AG04449 (cell line): ENCODE measurements at places on chromosomes 11 and 22.

GRCh38 chr11:79097246-79097875 is 343.5 kb downstream of the TENM4 start:
- no peak for DNase-seq

DNA sequence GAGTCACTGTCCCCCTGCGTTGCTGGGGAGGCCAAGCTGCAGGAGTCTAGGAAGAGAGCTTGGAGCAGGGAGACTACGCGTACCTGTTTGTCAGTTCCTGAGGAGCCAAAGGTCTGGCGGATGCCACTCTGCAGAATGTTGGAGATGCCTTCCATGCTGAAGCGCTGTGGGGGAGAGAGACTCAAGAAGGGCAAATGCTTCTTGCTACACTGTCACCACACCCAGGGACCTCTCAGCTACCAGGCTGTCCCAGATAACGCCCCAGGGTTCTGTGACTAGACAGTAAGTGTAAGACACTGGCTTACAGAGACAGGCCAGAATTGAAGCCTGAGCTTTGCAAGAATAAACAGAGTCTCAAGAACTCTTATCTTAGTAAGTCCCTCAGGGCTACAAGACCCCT is 42.0 kb downstream of the FEZ1 start:
- no peak for DNase-seq

DNA sequence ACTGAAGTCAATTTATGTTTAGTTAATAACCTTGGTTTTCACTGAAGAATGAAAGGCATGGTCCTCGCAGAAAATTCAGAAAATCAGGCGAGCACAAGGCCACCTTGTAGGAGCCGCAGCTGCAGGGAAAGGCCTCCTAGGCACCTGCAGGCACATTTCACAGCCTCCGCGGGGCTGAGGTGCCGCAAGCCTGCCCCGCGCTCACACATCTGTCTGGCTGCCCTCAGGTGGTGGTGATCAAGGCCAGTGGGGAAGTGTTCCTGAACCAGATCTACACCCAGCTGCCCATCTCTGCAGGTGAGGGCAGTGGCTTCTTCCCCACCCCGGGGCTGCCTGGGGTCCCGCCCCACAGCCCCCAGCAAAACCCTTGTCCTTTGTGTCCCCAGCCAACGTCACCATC is 10.5 kb downstream of the MUC5AC start:
- no peak for DNase-seq

GRCh38 chr22:41722496-41722895 is 23.2 kb downstream of the MEI1 start:
- DNase-seq, result no peak

GRCh38 chr22:23089633-23090456 is 19.5 kb downstream of the GNAZ start:
- DNase-seq, result no peak

GRCh38 chr11:125626288-125626950 is 1.5 kb downstream of the CHEK1 start:
- no peak for DNase-seq

- no peak for DNase-seq
These were observed 821 bp downstream of the CELF1 start for GRCh38 chr11:47552056-47552565.

DNA sequence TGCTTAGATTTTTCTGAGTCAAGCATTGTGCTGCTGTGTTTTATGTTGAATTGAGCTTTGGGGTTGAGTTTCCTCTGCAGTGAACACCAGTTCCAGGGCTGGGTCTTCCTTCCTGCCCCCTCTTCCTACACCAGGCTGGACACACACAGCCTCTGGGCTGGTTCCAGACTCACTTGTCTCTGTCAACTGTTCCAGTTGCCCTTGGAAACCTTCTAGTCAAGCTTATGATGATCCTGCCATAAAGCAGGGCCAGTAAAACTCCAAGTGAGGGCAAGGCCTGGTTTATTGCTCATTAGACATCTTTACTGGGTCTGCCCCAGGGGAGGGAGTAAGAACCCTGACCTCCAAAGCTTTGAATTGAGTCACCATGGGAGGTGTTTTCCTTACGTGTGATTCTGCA is 61.1 kb downstream of the KIAA1671 start:
- no peak for DNase-seq

GRCh38 chr11:103961010-103961409 is 75.4 kb upstream of the DDI1 start:
- no peak for DNase-seq

GRCh38 chr11:8593455-8593854 is 573 bp downstream of the STK33 start:
- DNase-seq, result no peak

DNA sequence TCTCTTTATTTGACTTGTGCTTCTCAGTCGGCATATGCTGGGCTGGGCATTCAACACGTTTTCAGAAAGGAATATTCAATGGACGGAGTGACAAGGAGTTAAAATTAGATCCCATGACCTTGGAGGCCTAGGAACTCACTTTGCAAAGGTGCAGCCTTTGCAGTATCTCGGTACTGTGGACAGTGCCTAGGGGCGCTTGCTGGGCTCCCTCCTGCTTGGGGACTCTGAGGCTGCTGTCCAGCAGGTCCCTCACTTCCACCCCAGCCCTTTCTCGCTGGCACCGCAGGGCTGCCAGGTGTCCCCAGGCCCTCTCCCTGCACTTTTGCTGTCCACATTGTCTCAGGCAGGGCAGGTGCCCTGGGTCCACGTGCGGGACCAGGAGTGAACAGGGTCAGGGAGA is 255.5 kb upstream of the B3GAT1 start:
- DNase-seq, result no peak

DNA sequence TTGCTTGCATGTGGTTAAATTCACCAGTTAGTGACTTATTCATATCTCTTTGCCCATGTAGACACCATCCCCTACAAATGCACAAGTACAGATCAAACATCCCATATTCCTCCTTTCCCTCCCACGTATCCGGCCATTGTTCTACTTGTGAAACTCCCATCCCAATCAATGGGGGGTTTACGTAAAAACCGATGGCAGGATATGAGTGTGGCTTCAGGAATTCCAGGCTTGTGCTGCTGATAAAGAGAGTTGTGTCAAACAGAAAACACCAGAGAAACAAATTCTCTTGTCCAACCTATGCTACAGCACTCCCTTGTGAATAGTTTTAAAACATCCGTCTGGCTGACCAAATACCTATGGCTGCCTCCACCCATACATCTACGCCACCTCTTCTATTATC is 15.5 kb downstream of the FLI1 start:
- DNase-seq, result peak; percentile 88

- no peak for DNase-seq
These were observed 94.7 kb upstream of the RASSF10 start for GRCh38 chr11:12914400-12914912.

DNA sequence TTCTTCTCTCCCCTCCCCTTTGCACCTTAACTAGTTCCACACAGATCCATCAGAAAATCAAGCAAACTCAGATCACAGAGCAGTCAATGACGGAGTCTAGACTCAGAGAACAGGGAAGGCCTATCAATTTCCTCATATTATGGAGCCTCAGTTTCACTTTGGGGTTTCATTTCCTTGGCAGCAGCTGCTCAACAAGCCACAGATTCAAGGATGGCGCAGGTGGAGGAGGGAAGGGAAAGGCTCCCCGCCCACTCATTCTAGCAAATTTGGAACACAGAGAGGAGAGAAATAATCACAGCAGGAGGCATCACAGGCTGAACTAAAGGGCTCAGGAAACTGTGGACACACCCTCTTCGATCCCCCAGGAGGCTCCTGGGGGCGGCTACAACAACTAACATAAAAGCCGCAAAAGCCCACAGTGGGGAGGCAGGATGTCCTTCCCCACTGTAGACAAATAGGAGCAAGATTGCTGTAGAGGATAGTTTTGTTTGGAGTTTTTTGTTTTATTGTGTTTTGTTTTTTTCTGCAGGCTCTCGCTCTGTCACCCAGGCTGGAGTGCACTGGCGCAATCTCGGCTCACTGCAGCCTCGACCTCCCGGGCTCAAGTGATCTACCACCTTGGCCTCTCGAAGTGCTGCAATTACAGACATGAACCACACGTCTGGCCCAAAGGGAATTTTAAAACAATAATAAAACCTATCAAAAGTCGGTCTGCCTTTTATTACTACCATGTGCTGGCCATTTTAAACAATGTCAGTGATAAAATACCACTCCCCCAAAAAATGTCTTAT is 3.4 kb downstream of the PLAAT3 start:
- DNase-seq, result no peak

- DNase-seq, result no peak
These were observed 68.3 kb upstream of the TSPAN18 start for GRCh38 chr11:44658506-44658850.

DNA sequence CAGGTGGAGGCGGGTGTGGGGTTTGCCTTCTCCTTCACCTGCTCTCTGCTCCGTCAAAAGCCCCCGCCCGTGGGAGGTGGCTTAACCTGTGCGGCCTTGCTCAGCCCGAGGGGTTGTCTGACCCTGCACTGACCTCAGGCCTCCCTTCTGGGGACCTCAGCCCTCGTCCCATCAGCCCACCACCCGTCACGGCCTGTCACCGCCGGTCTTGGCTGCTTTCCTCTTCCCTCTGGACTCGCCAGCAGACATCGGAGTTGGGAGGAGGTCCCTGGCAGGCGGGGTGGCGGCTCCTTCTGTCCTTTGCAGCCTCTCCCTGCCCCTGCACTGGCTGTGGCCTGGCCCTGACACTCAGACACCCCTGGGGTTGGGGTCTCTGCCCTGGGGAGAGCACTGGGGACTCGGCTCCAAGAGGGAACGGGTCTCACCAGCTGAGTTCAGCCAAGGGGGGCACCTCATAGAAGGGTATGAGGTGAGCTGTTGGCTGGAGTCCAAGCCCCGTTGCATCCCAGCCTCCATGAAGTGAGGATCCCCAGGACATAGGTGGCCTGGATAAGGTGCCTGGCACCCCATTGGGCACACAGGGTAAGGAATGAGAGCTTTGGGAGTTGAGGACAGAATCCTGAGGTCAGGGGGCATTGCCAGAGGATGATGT is 999.6 kb downstream of the BRD1 start:
- no peak for DNase-seq

- no peak for DNase-seq
These were observed 15.9 kb downstream of the TSPAN18 start for GRCh38 chr11:44742508-44743246.

DNA sequence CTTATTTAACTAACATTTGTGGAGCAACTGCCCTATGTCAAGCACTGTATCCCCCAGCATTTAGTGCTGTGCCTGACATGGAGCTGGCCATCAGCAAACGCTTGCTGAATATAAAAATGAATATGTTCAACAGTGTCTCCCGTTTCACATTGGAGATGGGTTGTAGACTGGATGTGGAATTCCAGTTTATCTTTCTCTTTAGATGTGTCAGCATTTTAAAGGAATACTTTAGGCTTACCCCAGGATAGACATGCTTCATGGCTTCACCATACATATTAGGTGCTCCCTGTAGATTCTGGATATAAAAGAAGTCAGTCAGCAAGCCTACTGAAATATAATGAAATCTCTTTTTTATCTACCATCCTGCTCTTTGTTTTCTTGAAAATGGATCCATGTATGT is 21.3 kb upstream of the TPH1 start:
- no peak for DNase-seq

DNA sequence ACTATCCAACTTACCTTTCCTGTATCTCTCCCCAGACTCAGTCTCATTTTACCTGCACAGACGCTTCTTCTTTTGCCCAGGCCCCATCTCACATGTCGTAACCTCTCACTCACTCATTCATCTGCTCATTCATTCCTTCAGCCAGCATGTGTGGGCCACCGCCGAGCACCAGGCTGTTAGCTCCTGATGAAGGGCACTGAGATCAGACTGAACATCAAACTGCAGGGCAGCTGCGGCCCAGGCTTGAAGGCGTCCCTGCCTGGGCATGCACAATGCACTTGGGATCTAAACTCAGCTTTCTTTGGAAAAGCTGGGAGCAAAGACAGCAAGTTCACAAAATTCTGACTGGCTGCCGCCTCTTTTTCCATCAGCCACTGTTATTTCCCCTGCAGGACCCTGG is 1456.3 kb downstream of the BRD1 start:
- no peak for DNase-seq

DNA sequence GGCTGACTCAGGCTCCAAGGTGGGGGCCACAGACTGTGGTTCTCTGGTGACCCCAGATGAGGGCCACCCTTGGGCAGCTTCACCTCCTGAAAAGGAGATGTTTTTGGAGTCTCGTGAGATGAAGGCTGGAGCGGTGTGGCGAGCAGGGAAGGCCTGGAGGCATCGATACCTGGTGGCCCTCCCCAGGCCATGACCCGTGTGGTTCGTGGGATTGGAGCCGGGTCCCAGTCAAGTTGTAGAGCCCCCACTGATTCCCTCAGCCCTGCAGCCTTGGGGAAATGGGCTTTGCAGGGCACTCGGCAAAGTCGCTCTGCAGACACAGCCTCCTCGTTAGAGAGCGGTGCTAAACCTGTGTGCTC is 1083.4 kb downstream of the BRD1 start:
- no peak for DNase-seq

- DNase-seq, result no peak
These were observed 46.2 kb downstream of the TP53I11 start for GRCh38 chr11:44904261-44905020.

GRCh38 chr11:44766112-44766971 is 39.6 kb downstream of the TSPAN18 start:
- no peak for DNase-seq

GRCh38 chr11:92846491-92847125 is 122.8 kb upstream of the MTNR1B start:
- DNase-seq, result no peak

DNA sequence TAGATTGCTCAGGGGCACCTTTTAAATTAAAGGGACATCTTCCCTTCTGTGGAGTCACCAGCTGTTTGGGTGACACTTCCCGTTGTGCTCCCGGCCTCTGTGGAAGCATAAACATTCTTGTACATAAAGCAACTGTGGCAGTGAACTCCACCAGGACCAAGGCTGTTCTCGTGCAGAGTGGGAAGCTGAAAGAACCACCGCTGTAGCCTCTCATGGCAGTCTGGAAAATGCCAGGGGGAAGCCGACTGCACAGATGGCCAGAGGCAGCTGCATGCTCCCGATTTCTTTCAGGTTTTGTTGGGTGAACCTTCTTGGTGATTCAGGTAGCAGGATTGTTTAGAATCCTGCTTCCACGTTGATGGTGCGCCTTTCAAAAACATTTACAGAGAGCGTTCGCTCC is 10.3 kb downstream of the UBASH3B start:
- DNase-seq, result no peak

GRCh38 chr11:106172386-106172991 is 95.0 kb downstream of the AASDHPPT start:
- DNase-seq, result no peak

DNA sequence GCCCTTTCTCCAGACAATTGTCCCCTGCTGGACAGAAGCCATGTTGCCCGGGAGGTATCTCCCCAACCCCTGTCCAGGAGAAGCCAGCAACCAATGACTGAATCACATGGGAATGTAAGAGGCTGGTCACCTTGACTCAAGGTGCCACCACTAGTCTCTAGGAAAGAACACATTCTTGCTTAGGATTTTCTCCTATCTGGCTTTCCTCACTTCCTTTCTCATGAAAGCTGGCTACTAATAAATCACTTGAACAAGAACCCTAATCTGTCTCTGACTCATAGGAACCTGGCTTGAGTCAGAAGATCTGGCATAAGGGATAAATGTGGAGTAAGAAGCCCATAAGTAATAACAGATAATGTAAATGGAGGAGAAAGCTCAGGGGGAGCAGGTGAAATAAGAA is 101.4 kb upstream of the C11orf87 start:
- DNase-seq, result no peak
